ENCODE measurements at places on chromosomes 4 and X. TPM values are rescaled to one million over a fixed set of nuclear protein-coding genes. Genes with fewer than 3 reads are reported as not detected.
A peak's percentile ranks its signal among the peaks of the same experiment; 100 is the strongest.

Gene RNF212
- total RNA-seq = 1.8 TPM

Gene PCDH19
- total RNA-seq = not detected

Gene BLTP1
- total RNA-seq = 26.2 TPM

Gene MAGEA2B
- not detected for total RNA-seq

Gene TRPC5OS
- total RNA-seq = not detected

Gene CTAG2
- total RNA-seq = not detected

Gene XAGE2
- not detected for total RNA-seq

Gene GAGE2A
- total RNA-seq = not detected

Gene NXF2
- not detected for total RNA-seq

Gene CXCL8
- 10.8 TPM for total RNA-seq

Gene SLC7A11
- total RNA-seq = 1.8 TPM

Gene FGF5
- total RNA-seq = not detected

Gene RPS6KA6
- not detected for total RNA-seq

- H3K27ac ChIP-seq = no peak within 1 kb of the TSS
- H3K4me1 ChIP-seq = no peaks in the 10 kb centered on the region
- no peaks in the 10 kb centered on the region for H3K36me3 ChIP-seq
- no peak for DNase-seq
These were observed at the start of gene POF1B for GRCh38 chrX:85379174-85379907. TSS of gene POF1B (minus strand) at chrX:85379665. CDS start at chrX:85379454, 211 bp downstream.

GRCh38 chrX:72143609-72143907 is 11.8 kb upstream of the RTL5 start:
- peaks cover 34% of the 10 kb centered on the region for H3K27me3 ChIP-seq
- no peak overlapping the region for H3K4me3 ChIP-seq
- DNase-seq = no peak
- H3K27ac ChIP-seq = no peak overlapping the region
- no peaks in the 10 kb centered on the region for H3K36me3 ChIP-seq

GRCh38 chr4:100486496-100486895 is 31.3 kb downstream of the EMCN start:
- H3K27ac ChIP-seq = no peak overlapping the region
- no peaks in the 10 kb centered on the region for H3K36me3 ChIP-seq
- DNase-seq = no peak
- H3K4me1 ChIP-seq = no peaks in the 10 kb centered on the region
- peaks cover 4% of the 10 kb centered on the region for H3K27me3 ChIP-seq
- H3K4me3 ChIP-seq = no peak overlapping the region

- peaks cover 7% of the 10 kb centered on the region for H3K4me1 ChIP-seq
- no peak overlapping the region for H3K4me3 ChIP-seq
- H3K27me3 ChIP-seq = no peaks in the 10 kb centered on the region
- DNase-seq = no peak
These were observed 21.4 kb downstream of the ETDC start for GRCh38 chrX:135330706-135331105.

- no peak overlapping the region for H3K27ac ChIP-seq
- H3K4me1 ChIP-seq = peaks cover 6% of the 10 kb centered on the region
- no peak overlapping the region for H3K4me3 ChIP-seq
- H3K36me3 ChIP-seq = no peaks in the 10 kb centered on the region
These were observed 162.2 kb downstream of the BCOR start for GRCh38 chrX:39935411-39936064.

GRCh38 chr4:163492951-163493504 is 1.5 kb upstream of the TMA16 start:
- H3K27me3 ChIP-seq = peaks cover 24% of the 10 kb centered on the region
- H3K36me3 ChIP-seq = peaks cover 13% of the 10 kb centered on the region
- H3K27ac ChIP-seq = no peak overlapping the region
- DNase-seq = no peak

- no peak overlapping the region for H3K27ac ChIP-seq
- H3K27me3 ChIP-seq = no peaks in the 10 kb centered on the region
- no peaks in the 10 kb centered on the region for H3K4me1 ChIP-seq
- no peak for DNase-seq
- no peak overlapping the region for H3K4me3 ChIP-seq
These were observed 94.6 kb upstream of the WDR44 start for GRCh38 chrX:118251271-118251670.

DNA sequence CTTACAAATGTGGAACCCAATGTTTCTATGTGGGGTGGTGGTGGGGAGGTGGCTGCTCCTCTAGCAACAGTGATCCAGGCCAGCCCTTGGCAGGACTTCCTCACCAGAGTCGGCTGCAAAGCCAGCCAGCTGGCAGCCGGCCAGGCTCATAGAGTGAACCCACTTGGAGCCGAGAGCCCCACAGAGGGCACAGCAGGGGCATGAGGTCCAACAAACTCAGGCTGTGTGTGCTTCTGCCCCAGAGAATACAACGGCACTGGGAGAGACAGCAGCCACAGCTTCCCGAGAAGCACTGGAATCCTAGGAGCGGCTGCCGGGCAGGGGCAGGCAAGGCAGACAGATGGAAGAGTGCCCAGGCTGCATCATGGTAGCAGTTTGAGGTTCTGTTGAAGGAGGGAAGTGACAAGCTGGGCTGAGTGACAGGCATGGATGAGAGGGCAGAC is 23.5 kb upstream of the SOWAHD start:
- no peaks in the 10 kb centered on the region for H3K4me1 ChIP-seq
- H3K4me3 ChIP-seq = no peak overlapping the region
- no peak for DNase-seq
- H3K36me3 ChIP-seq = no peaks in the 10 kb centered on the region
- peaks cover 2% of the 10 kb centered on the region for H3K27me3 ChIP-seq
- H3K27ac ChIP-seq = no peak overlapping the region

GRCh38 chr4:181835348-181835747 is 407.9 kb upstream of the TENM3 start:
- H3K27me3 ChIP-seq = no peaks in the 10 kb centered on the region
- H3K36me3 ChIP-seq = no peaks in the 10 kb centered on the region
- H3K4me1 ChIP-seq = no peaks in the 10 kb centered on the region
- H3K4me3 ChIP-seq = no peak overlapping the region
- H3K27ac ChIP-seq = no peak overlapping the region
- DNase-seq = peak; percentile 4

DNA sequence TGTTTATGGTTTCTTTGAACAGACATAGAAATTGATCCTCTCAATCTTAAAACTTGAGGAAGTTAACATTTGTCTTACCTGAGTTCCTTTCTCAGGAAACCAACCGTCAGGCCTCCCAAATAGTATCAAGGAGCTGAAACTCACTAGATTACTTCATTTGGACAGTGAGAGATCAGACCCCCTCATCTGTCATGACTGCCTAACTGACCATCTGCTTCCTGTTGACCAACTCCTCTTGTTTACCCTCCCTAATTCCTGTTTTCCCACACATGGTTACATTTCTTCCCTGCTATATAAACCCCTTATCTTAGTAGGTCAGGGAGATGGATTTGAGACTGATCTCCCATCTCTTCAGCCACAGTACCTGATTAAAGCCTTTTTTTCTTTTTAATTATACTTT is 46.2 kb upstream of the NMU start:
- peaks cover 4% of the 10 kb centered on the region for H3K27me3 ChIP-seq
- H3K36me3 ChIP-seq = no peaks in the 10 kb centered on the region
- H3K27ac ChIP-seq = no peak overlapping the region
- no peak for DNase-seq
- no peaks in the 10 kb centered on the region for H3K4me1 ChIP-seq
- no peak overlapping the region for H3K4me3 ChIP-seq

DNA sequence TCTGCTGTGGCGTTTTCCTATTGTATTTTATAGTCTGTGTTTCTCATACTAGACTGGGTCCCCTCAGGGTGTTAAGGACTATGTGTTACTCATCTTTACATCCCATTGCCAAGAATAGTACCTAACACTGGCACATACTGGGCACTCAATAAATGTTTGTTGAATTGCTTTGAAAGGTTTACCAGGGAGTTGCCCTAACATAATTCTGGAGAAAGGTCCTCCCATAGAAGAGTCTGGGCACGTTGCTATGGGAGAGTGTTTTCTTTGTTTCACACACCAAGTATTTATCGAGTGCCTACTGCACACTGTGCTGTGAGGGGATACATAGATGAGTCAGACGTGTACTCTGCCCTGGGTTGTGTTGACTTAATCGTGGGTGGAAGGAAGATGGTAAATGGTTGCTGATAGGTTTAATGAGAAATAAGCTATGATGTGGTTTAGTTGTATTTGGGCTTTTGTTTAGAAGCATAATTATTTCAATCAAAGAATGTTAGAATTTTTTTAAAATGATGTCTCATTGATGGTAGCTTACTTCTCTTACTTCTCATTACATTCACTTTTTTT is 42.9 kb downstream of the AFF1 start:
- no peak overlapping the region for H3K27ac ChIP-seq
- peaks cover 11% of the 10 kb centered on the region for H3K36me3 ChIP-seq
- peak; percentile 61 for DNase-seq

- H3K27me3 ChIP-seq = no peaks in the 10 kb centered on the region
- H3K36me3 ChIP-seq = no peaks in the 10 kb centered on the region
- H3K4me3 ChIP-seq = no peak overlapping the region
These were observed 425.7 kb downstream of the PABPC4L start for GRCh38 chr4:133775881-133776280.

GRCh38 chr4:74522251-74522991 is 77.5 kb downstream of the AREG start:
- no peaks in the 10 kb centered on the region for H3K36me3 ChIP-seq
- H3K4me1 ChIP-seq = peaks cover 3% of the 10 kb centered on the region
- DNase-seq = no peak
- H3K27me3 ChIP-seq = peaks cover 5% of the 10 kb centered on the region
- H3K27ac ChIP-seq = no peak overlapping the region
- H3K4me3 ChIP-seq = no peak overlapping the region

GRCh38 chr4:16029262-16029661 is 54.6 kb downstream of the PROM1 start:
- H3K36me3 ChIP-seq = no peaks in the 10 kb centered on the region
- H3K4me1 ChIP-seq = no peaks in the 10 kb centered on the region
- peaks cover 15% of the 10 kb centered on the region for H3K27me3 ChIP-seq
- DNase-seq = no peak

DNA sequence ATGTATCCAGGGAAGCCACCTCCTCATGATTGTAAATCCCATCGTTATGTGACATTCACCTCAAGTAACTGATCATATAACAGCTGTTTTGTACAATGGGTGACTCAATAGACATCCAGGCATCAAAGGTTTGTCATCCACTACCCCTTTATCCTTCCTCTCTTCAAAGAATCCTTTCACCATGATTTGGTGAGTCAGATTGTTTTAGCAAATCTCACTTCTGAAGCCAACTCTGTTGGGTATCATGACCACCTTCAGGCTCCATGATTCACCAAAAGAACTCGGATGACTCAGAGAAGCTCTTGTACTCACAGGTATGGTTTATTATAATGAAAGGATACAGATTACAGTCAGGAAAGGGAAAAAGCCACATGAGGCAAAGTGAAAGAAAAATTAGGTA is 132.1 kb downstream of the PWWP3B start:
- H3K27me3 ChIP-seq = no peaks in the 10 kb centered on the region

GRCh38 chr4:163707873-163708272 is 213.4 kb downstream of the TMA16 start:
- H3K27ac ChIP-seq = no peak overlapping the region
- no peaks in the 10 kb centered on the region for H3K36me3 ChIP-seq
- H3K27me3 ChIP-seq = no peaks in the 10 kb centered on the region
- H3K4me3 ChIP-seq = no peak overlapping the region
- DNase-seq = no peak

- no peak for DNase-seq
- H3K27ac ChIP-seq = no peak overlapping the region
- no peaks in the 10 kb centered on the region for H3K4me1 ChIP-seq
- H3K27me3 ChIP-seq = no peaks in the 10 kb centered on the region
- no peaks in the 10 kb centered on the region for H3K36me3 ChIP-seq
These were observed 42.6 kb downstream of the SULT1B1 start for GRCh38 chr4:69717778-69718177.

DNA sequence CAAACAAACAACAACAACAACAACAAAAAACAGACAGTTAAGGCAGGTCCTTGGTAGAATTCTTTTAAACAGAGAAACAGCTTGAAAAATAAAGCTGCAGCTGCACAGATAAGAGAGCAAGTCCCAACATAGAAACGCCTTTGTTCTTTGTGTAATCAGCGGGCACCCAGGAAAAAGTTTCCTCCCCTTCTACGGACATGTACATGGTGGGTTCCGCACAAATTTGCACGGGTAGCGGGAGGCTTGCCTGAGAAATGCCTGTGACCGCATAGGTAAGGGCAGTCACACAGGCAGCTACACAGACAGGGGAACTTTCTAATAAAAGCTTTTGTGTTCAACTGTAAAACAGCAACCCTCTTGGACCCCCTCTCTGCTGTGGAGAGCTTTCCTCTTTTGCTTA is 25.7 kb upstream of the CT47A1 start:
- H3K27me3 ChIP-seq = no peaks in the 10 kb centered on the region
- no peaks in the 10 kb centered on the region for H3K36me3 ChIP-seq
- H3K27ac ChIP-seq = no peak overlapping the region
- H3K4me3 ChIP-seq = no peak overlapping the region
- no peak for DNase-seq
- no peaks in the 10 kb centered on the region for H3K4me1 ChIP-seq

DNA sequence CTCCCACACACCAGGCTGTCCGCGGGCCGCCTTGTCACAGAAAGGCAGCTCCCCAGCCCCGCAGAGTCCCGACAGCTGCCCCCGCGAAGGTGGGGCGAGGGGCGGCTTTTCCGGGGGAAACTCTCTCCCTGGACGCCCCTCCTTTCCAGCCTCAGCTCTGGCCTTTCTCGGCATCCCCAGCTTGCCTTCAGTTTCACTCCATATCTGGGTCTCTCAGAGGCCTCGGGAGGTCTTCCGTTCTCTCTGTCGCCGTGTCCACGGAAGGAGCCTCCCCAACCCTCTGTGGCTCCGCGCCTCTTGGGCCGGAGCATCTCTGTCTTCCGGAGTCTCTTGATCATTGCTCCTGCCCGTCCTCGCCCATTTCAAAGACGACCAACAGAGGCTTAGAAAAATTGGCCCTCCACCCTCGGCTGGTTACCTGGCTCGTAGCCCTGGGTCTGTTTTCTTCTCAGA is 6.1 kb upstream of the MSX1 start:
- no peak overlapping the region for H3K27ac ChIP-seq
- H3K4me1 ChIP-seq = peaks cover 14% of the 10 kb centered on the region
- H3K36me3 ChIP-seq = peaks cover 8% of the 10 kb centered on the region

GRCh38 chr4:121072224-121073003 is at the start of gene NDNF:
TSS of gene NDNF (minus strand) at chr4:121072535. CDS start at chr4:121045837, 26,698 bp downstream.
- DNase-seq = peak; percentile 83
- peak within 1 kb of the TSS; percentile 32 for H3K27ac ChIP-seq
- no peaks in the 10 kb centered on the region for H3K36me3 ChIP-seq
- peak within 1 kb of the TSS; percentile 85 for H3K4me3 ChIP-seq
- peaks cover 25% of the 10 kb centered on the region for H3K4me1 ChIP-seq

DNA sequence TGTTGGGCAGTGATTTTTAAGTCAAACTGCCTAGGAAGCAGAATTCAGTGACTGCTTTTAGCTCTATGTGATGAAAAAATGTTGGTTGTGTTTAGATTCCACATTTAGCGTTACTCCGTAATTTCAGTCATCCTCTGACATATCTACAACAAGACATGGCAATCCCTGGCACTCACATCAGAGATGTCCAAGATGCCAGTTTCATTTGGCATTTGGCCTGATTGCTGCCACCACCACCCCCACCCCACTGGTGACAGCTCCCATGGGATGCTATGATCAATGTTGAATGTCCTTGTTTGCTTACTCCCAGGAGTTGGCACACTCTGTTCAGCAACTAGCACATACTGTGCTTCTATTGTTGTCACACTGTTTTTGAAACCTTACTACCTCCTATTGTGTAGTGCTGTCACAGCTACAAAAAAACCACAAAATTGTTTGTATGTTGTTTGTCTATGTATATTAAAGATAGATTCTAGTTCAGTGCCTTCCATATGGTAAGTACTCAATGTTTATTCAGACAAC is 101.4 kb downstream of the AWAT2 start:
- no peaks in the 10 kb centered on the region for H3K36me3 ChIP-seq
- H3K27me3 ChIP-seq = no peaks in the 10 kb centered on the region
- no peak for DNase-seq
- no peaks in the 10 kb centered on the region for H3K4me1 ChIP-seq

Measured in activated CD4-positive, alpha-beta T cell treated with anti-CD3 and anti-CD28 coated beads, Interleukin-2, amount 10 ng/mL, durations not matched to agents 24 days and 14 days (primary cell).